ENCODE measurements at places on chromosomes 11 and 22.

DNA sequence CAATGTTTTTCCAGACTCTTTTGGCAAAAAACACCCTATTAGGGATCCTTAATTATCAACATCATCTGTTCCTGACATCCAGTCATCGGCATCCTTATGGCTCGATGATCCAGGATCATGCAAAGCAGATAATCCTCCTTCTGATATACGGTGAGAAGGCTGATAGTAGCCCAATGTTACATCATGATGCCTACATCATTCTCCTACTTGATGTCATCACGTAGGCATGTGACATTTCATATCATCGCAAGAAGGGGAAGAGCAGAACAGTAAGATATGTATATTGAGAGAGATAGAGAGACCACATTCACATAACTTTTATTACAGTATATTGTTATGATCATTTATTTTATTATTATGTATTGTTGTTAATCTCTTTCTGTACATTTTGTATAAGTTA, 168.6 kb downstream of the ADAMTS15 start:
- no peak for DNase-seq

DNA sequence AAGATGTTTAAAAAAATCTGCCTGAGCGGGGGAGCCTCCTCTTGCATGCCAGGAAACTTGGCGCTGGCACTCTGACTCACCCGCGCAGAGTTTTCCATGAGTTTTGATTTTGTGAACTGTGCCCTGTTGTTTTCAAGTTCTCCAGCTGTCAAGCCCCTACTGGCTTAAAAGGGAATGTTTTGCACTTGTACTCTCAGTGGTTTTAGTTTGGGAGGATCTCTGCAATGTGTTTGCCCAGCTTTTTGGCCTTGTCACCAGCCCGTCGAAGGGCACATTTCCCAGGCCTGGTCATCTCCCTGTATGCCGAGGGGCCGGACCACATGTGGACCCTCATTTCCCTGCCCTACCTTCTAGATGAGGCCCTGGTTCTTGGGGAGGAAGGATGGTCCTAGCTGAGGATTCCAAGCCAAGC, 12.2 kb downstream of the MRGPRF start:
- DNase-seq, result no peak

- no peak for DNase-seq
Measured at GRCh38 chr11:130932086-130932712, 15.9 kb upstream of the SNX19 start.

- no peak for DNase-seq
Measured at GRCh38 chr11:131064373-131064991, 148.2 kb upstream of the SNX19 start.

DNA sequence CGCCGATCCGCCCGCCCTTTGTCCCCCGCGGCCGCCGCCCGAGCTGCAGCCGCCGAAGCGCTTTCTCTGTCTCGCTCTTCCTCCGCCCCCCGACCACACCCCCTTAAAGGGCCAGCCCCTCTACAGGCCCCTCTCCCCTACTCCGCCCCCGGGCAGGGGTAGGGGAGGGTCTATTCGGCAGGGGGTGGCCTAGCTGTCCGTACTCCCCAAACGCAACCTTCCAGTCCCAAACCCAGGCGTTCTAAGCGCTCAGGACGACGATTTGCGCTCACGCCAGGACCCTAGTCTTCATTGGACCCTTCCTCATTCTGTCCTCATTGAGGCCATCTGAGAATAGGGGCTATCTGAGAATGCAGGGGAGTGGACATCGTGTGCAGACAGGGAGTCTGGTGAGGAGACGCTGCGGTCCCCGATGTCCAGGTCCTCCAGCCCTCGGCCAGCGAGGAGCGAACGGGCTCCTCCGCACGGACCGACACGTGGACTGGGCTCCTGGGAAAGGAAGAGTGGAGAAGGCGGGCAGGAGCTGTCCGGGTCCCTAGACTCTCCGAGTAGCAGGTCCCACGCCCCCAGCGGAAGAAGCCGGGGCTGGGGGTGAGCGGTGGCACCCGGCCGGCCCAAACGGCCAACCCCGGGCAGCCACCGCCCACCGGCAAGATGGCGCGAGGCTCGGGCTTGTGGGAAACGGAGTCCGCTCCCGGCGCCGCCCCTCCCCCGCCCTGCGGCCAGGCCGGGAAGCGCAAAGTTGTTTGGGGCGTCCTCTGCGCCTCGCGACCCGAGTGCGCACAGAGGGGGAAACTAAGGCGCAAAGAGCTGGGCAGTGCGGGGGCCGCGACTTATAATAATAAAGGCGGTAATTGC, at the start of gene PPP1R14B:
TSS of gene PPP1R14B (minus strand) at position 73 of the 858 bp plus-strand sequence. CDS start 270 bp downstream, outside the sequence.
- DNase-seq, result peak; percentile 77

GRCh38 chr11:44452827-44453572, 112.5 kb upstream of the CD82 start:
- no peak for DNase-seq

DNA sequence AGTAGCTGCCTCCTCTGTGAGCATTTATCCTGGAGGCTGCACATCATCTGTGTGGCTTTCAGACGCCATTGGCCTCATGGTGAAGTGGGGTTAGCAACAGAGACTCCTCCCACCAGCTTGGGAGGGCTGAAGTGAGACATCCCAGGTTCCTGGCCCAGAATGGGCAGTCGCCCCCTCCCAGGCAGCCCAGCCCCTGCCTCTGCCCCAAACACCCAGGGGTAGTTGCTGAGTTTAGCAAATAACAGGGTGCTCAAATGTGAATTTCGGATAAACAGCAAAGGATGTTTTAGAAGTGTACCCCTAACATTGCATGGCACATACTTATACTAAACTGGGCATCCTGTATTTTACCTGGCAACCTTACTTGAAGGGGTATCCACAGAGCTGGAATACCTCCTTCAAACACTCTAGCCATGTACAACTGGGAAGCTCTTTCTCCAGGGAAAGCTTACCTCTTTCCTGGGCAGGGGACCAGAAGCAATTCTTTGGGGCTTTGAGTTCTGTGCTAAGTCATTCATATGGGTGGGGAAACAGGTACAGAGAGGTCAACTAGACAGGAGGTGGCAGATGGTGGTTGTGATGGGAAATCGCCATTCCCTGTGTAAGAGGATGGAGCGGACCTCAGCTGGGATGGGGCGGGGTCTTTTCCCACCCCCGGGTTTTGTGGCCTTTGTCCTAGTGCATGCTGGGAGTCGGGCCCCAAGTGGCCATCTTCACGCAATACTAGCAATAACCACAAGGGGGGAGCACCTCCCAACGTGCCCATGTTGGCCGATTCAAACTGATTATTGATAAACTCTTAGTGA, 19.3 kb downstream of the MTFP1 start:
- DNase-seq, result peak; percentile 49

DNA sequence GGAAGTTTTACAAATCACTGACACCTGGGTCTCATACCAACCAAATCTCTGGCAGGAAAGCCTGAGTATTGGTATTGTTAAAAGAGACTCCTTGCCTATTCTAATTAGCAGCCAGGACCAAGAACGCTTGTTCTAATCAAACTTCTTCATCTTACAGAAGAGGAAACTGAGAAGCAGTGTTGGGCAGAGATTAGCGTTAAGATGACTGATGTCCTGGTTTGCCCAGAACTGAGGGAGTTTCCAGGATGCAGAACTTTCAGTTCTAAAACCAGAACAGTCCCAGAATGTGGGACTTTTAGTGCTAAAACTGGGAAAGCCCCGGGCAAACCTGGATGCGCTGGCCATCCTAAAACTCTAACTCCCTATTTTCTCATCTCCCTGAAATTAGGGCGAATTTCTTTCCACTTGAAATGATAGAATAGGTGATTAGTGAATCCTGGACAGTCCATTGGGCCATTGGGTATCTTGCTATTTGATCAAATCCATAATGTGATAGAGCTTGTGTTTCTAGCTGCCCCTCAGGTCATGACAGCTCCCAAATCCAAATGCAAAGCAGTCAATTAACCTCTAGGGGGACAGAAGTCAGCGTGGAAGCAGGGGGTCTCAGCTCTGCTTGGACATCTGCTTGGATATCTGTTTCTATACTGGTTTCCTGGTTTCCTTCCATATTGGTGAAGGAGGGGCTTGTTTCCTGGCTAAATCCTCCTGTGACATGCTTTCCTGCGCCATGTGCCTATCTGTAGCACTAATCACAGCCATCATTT, 16.0 kb upstream of the TMPRSS13 start:
- no peak for DNase-seq

- no peak for DNase-seq
Measured at GRCh38 chr11:898143-898511, 12.5 kb downstream of the CHID1 start.

DNA sequence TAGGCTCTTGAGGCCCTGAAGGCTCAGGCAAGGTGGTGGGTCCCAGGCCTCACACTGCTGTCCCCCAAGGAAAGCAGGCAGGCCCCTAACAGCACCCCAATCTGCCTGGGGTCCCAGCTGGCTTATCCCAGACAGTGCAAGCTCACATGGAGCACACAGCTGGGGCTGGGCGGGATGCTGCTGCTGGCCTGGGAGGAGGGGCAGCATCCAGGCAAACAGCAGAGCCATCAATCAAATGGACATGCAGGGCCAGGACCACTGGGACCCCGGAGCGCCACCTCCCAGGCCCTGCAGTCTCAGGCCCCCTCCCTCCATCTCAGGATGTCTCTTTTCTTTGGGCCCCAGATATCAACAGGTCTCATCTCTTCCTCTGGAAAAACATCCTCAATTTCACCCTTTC, 140.3 kb downstream of the BRD1 start:
- no peak for DNase-seq

GRCh38 chr11:76201672-76202412, 4.5 kb downstream of the WNT11 start:
- no peak for DNase-seq

GRCh38 chr11:110432713-110433392, 3.1 kb downstream of the FDX1 start:
- DNase-seq, result no peak

DNA sequence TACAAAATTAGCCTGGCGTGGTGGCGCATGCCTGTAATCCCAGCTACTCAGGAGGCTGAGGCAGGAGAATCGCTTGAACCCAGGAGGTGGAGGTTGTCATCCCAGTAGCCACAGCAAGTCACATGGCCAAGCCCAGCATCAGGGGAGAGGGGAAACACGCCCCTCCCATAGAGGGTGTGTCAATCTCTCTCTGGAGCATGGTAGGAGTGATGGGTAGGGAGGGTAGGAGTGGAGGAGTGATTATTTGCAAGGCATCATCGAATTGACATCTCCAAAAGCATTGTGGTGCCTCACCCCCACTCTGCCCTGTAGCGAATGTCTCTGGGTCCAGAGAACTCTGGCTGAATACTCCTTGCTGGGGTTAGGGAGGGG, 6.1 kb upstream of the SSTR3 start:
- DNase-seq, result no peak

DNA sequence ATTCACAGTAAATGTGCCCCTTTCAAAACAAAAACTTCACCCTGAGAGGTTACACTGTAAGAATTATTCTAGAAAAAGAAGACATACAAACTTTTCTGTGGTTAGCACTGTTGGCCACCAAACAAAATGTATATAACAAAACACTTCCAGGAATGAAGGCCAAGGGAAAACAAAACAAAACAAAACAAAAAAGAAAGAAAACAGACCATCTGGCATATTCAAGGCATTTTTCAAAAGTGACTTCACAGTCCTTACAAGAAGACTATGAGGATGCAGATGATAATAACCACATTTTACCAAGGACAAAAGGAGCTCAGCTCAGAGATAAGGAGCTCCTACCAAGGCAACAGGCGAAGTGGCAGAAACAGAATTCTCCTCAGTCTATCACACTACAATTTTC, 24.9 kb downstream of the CTSC start:
- no peak for DNase-seq

- DNase-seq, result no peak
Measured at GRCh38 chr11:95123556-95123955, 33.9 kb downstream of the ENDOD1 start.

- no peak for DNase-seq
Measured at GRCh38 chr11:120011836-120012235, 126.1 kb downstream of the TRIM29 start.

DNA sequence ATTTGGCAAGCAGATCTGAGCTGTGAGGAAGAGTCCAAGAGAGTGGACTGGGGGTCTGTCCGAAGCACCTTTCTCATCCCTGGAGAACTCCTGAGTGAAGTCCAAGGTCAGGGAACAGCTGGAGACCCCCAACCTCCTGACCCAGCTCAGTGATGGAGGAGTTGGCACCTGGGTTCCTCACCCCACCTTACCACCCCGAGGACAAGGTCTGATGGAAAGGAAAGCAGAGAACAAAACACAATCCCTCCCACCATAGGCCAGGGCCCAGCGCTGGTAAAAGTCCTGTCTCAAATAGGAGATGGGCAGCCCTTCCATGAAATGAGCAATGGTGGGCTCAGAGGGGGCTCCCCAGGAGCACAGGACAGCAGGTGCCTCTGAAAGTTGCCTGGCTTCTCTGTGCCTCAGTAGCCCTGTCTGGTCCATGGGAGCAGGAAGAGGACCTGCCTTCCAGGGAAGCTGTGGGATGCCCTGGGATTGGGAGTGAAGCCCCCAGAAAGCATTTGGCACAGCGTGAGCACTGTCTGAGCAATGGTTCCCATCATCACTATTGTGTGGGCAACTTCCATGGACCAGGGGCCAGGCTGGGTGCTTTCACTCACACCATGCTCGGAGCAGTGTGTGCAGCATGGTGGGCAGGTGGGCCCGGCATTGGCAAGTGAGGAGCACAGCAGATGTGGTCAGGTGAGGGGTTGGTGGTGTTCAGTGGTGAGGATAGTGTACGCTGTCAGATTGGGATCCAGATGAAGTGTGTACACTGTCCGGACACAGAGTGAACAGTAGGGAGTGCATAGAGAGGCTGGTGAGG, 7.5 kb downstream of the TRIM29 start:
- no peak for DNase-seq
